Esophagus squamous epithelium (tissue), 5 donors: ENCODE measurements at places on chromosomes 12 and 14.

DNA sequence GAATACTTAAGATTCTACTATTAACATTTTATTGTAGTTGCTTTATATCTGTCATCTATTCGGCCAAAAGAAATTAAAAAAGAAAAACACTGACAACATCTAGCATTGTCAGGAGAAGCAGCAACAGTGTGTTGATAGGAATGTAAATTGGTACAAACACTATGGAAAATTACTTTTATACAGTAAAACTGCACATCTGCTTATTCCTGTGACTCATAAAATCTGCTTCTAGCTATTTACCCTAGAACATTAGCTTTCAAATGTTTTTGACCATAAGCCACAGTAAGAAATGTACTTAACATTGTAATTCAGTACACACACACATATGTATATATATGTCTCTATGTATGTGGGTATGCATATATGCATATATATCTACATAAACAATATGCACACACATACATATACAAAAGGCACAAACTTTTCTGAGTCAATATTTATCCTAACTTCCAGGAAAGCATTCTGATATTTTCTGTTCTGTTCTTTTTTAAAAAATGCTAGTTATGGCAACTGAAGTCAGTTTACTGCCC lies 278.9 kb upstream of the GARIN2 start:
- H3K27ac ChIP-seq: no peak overlapping the region
- H3K27me3 ChIP-seq: no peaks in the 10 kb centered on the region
- H3K4me1 ChIP-seq: no peaks in the 10 kb centered on the region
- H3K36me3 ChIP-seq: no peaks in the 10 kb centered on the region

- DNase-seq: no peak
- H3K27ac ChIP-seq: no peak overlapping the region
- H3K27me3 ChIP-seq: no peaks in the 10 kb centered on the region
These were observed 93.4 kb upstream of the ESRRB start for GRCh38 chr14:76282581-76282980.

- H3K4me3 ChIP-seq: no peak overlapping the region
- H3K4me1 ChIP-seq: no peaks in the 10 kb centered on the region
- DNase-seq: no peak
- H3K36me3 ChIP-seq: no peaks in the 10 kb centered on the region
- no peaks in the 10 kb centered on the region for H3K27me3 ChIP-seq
These were observed 36.3 kb downstream of the DTX1 start for GRCh38 chr12:113092607-113093408.

DNA sequence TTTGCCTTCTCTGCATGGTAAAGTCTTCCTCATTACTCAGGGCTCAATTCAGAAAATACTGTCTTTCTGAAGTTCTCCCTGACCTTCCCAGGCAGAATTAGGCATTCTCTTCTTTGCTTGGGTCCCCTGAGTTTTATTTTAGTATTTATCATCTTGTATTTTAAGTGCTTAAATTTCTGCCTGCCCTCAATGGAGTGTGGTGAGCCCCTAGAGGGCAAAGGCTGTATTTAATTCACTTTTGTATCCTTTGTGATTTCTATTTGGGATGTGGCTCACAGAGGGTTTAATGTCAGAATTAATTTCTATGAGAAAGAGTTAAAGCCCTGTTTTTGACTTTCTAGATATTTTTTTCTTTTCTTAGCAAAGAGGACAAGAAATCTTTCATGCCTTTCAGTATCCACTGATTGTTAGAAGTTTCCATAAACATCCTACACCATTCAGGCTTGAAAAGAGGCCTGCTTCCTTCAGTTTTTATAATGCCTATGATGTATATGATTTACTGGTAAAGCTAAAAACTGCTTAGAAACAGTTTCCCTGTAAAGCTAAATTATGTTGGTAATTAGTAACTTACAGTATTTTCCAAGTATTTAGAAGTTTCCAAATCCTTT lies 55.6 kb upstream of the PTPRB start:
- no peaks in the 10 kb centered on the region for H3K4me1 ChIP-seq
- no peaks in the 10 kb centered on the region for H3K27me3 ChIP-seq
- H3K27ac ChIP-seq: no peak overlapping the region

DNA sequence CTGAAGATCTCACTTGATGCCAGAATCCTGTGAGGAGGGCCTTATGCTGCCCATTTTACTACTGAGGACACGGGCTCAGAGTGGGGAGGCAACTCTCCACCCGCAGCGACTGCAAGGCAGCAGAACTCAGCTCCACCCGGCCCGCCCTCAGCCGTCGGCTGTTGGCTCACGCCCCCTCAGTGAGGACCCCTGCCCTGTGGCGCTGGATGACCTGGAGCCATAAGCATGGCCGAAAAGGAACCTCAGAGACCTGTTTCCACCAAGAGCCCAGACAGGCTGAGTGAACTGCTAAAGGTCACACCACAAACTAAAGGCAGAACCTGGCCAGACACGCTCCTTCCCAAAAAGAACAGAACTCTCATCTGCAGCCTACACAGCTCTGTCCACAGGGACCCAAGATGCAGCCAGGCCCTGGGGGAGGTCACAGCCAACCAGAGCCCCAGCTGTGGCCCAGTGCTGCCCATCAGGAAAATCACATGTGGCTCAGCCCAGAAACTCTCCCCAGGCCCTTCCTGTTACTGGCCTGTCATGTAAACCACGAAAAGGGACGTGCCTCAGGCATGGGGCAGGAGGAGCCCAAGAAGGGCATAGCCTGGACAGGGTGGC lies 32.8 kb downstream of the CCNK start:
- DNase-seq: no peak
- H3K36me3 ChIP-seq: peaks cover 4% of the 10 kb centered on the region
- no peaks in the 10 kb centered on the region for H3K27me3 ChIP-seq
- H3K27ac ChIP-seq: no peak overlapping the region

- H3K36me3 ChIP-seq: no peaks in the 10 kb centered on the region
- DNase-seq: no peak
- no peaks in the 10 kb centered on the region for H3K4me1 ChIP-seq
- H3K27ac ChIP-seq: no peak overlapping the region
- no peaks in the 10 kb centered on the region for H3K27me3 ChIP-seq
- no peak overlapping the region for H3K4me3 ChIP-seq
These were observed 991.9 kb downstream of the TMEM121 start for GRCh38 chr14:106518054-106518943.

DNA sequence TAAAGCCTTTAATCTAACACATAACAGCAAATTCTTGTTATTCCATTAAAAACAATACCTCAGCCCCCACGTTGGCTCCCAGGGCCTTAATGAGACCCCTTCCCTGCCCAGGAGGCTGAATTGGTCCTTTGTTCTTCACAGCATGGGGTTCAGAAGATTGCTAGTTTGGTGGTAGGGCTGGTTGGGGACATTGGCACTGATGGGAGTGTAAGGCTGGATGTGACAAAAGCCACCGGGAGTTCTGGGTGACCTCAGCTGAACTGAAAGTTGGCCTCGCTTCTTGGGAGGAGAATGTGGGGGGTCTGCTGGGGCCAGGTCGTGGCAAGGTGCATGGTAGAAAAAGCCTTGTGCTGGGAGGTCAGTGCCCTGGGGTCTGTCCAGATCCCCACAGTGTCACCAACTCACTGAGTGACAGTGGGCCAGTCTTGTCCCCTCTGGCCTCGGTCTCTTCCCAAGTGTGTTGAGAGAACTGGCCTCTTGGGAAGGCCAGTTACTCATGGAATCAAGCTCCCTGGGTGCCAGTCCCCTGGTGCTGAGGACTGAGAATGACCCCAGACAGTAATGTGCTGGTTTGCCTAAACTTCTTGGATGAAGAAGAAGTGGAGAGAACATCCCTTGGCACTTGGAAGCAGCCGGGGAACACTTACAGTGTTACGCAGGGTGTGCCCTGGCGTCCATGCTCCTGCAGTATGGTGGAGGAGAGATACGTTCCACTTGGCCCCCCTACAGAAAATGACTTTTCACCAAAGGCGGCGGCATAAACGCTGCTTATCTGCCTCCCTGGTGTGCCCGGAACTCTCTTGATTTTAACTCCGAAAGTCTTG lies 283.7 kb upstream of the RTL1 start:
- H3K4me1 ChIP-seq: no peaks in the 10 kb centered on the region
- no peak for DNase-seq
- no peaks in the 10 kb centered on the region for H3K36me3 ChIP-seq
- H3K27ac ChIP-seq: no peak overlapping the region

DNA sequence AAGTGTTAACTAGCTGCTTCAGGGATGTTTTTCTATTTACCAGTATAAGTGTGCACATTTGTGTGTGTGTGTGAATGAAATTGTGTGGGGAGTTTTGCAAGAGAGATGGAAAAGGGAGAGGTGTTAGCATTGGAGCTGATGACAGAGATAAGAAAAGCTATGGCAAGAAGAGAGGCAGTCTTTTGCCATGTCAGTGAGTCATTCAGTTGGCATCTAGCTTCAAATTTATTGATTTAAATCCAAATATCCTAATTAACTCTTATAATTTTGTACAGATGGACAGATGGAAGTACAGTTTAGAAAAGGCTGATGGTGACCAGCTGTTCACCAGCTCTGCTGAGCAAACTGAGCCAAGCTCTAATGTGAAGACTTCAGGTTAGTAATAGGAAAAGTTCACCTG lies 3.3 kb upstream of the BHLHE41 start:
- no peak overlapping the region for H3K4me3 ChIP-seq
- no peaks in the 10 kb centered on the region for H3K36me3 ChIP-seq
- no peaks in the 10 kb centered on the region for H3K27me3 ChIP-seq
- H3K4me1 ChIP-seq: peaks cover 40% of the 10 kb centered on the region
- no peak for DNase-seq
- H3K27ac ChIP-seq: no peak overlapping the region

DNA sequence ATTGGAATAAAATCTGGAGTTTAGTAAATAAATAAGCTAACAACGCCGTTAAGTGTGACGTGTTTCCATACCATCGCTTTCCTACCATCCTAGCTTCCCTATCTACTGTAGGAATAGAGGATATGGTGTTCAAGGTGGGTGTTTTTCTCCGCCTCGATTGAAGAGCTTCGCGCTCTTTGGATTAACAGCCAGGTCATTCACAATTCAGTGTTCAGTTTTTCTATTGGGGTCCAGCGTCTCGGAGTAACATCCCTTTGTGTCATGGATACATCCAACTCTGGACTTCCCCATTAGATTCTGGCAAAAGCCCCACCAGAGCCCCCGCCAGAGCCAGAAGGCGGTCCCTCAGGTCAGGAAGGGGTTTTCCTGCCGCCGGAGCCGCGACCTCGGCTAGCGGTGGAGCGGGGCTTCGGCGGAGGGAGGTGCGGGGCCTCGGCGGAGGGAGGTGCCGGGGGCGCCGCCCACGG lies 1.2 kb upstream of the SRGAP1 start:
- no peaks in the 10 kb centered on the region for H3K36me3 ChIP-seq
- no peak for DNase-seq
- no peaks in the 10 kb centered on the region for H3K4me1 ChIP-seq
- H3K27ac ChIP-seq: peak overlapping the region; percentile 91
- H3K27me3 ChIP-seq: no peaks in the 10 kb centered on the region
- peak overlapping the region; percentile 83 for H3K4me3 ChIP-seq

DNA sequence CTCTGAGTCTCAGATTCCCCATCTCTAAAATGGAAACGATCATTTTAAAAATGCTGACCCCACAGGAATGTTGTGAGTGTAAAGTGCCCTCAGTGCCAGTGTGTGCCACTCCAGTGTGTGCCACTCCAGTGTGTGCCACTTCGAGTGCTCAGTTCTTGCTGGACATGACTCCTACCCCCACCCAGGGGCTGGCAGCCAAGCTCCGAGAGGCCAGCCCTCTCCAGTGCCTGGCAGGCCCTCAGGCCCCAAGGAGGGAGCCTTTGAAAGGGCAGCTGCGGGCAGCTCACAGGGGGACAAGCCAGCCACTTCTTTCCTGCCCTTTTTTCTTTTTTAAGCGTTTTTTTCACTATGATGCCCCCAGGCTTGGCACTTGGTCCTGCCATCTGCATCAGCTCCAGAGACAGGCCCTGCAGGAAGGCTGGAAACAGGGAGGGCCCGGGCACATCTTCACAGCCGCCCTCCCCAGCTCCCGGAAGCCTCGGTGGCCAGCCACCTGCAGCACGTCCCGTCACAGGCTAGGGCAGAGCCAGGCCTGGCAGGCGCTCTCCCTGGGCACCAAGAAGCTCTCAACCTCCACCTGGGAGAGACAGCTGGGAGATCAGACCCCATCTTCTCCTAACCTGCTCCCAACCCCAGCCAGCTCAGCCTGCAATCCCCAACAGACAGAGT lies 29.8 kb downstream of the NCOR2 start:
- peak overlapping the region; percentile 1 for H3K27ac ChIP-seq
- H3K4me3 ChIP-seq: no peak overlapping the region

GRCh38 chr12:68420225-68421010 lies 88.3 kb upstream of the MDM1 start:
- no peak overlapping the region for H3K27ac ChIP-seq
- H3K4me3 ChIP-seq: no peak overlapping the region
- no peak for DNase-seq
- no peaks in the 10 kb centered on the region for H3K27me3 ChIP-seq
- H3K36me3 ChIP-seq: no peaks in the 10 kb centered on the region
- peaks cover 29% of the 10 kb centered on the region for H3K4me1 ChIP-seq

GRCh38 chr12:69056743-69057515 lies 124.0 kb upstream of the CPM start:
- no peak for DNase-seq
- H3K27me3 ChIP-seq: no peaks in the 10 kb centered on the region
- no peak overlapping the region for H3K27ac ChIP-seq
- no peaks in the 10 kb centered on the region for H3K36me3 ChIP-seq
- H3K4me1 ChIP-seq: no peaks in the 10 kb centered on the region

GRCh38 chr12:69566603-69567002 lies 18.7 kb upstream of the CCT2 start:
- no peak overlapping the region for H3K4me3 ChIP-seq
- DNase-seq: no peak
- H3K27ac ChIP-seq: no peak overlapping the region
- H3K27me3 ChIP-seq: no peaks in the 10 kb centered on the region
- peaks cover 59% of the 10 kb centered on the region for H3K36me3 ChIP-seq
- H3K4me1 ChIP-seq: no peaks in the 10 kb centered on the region

GRCh38 chr14:32472512-32473463 lies 143.7 kb downstream of the AKAP6 start:
- no peaks in the 10 kb centered on the region for H3K36me3 ChIP-seq
- no peaks in the 10 kb centered on the region for H3K27me3 ChIP-seq
- peaks cover 32% of the 10 kb centered on the region for H3K4me1 ChIP-seq

DNA sequence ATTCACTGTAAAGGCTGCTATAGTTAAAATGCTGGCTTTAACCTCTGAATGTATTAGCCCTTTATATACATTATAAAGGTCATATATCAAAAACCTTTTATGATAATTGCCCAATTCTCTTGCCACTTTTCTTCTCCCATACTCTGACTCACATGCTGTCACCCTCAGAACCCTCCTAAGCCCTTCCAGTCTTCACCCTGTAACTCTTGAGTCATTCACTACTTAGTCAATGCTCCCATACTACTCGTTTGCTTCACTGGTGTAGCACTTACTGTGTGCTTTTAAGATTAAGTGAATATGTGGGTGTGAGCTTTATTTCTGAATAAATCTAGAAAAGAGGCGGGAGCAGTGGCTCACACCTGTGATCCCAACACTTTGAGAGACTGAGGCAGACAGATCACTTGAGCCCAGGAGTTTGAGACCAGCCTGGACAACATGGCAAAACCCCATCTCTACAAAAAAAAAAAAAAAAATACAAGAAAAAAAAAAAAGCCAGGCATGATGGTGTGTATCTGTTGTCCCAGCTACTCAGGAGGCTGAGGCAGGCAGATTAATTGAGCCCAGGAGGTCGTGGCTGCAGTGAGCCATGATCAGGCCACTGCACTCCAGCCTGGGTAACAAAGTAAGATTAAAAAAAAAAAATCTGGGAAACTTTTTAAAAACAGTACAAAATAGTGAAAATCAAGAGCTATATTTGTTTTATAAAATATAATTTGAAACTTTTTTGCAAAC lies 37.6 kb downstream of the SPATA7 start:
- no peak overlapping the region for H3K4me3 ChIP-seq
- H3K27ac ChIP-seq: no peak overlapping the region
- H3K36me3 ChIP-seq: no peaks in the 10 kb centered on the region
- H3K4me1 ChIP-seq: no peaks in the 10 kb centered on the region
- DNase-seq: no peak
